ENCODE measurements at places on chromosomes 3 and 15.

GRCh38 chr3:125203731-125204130 is 8.8 kb downstream of the SLC12A8 start:
- H3K4me3 ChIP-seq: no peak overlapping the region
- no peaks in the 10 kb centered on the region for H3K36me3 ChIP-seq
- H3K27me3 ChIP-seq: no peaks in the 10 kb centered on the region
- H3K27ac ChIP-seq: no peak overlapping the region
- no peaks in the 10 kb centered on the region for H3K4me1 ChIP-seq

- no peaks in the 10 kb centered on the region for H3K27me3 ChIP-seq
- H3K4me1 ChIP-seq: no peaks in the 10 kb centered on the region
- H3K27ac ChIP-seq: no peak overlapping the region
- H3K4me3 ChIP-seq: no peak overlapping the region
Measured at GRCh38 chr3:13462125-13462629, 17.9 kb upstream of the HDAC11 start.

- H3K27ac ChIP-seq: no peak within 1 kb of the TSS
- H3K27me3 ChIP-seq: no peaks in the 10 kb centered on the region
- no peak for DNase-seq
- no peaks in the 10 kb centered on the region for H3K36me3 ChIP-seq
- H3K4me3 ChIP-seq: peak within 1 kb of the TSS; percentile 30
Measured at GRCh38 chr3:111998636-111999483, at the start of gene TAGLN3. TAGLN3 (plus strand) TSS chr3:111998922; CDS start chr3:111999423, 501 bp downstream.

- no peak overlapping the region for H3K4me3 ChIP-seq
- no peaks in the 10 kb centered on the region for H3K36me3 ChIP-seq
- H3K27me3 ChIP-seq: peaks cover 3% of the 10 kb centered on the region
- no peaks in the 10 kb centered on the region for H3K4me1 ChIP-seq
- DNase-seq: no peak
Measured at GRCh38 chr3:70249509-70250160, 62.8 kb downstream of the MDFIC2 start.

- no peaks in the 10 kb centered on the region for H3K36me3 ChIP-seq
- no peak for DNase-seq
Measured at GRCh38 chr3:186788482-186789370, 5.3 kb downstream of the EIF4A2 start.

DNA sequence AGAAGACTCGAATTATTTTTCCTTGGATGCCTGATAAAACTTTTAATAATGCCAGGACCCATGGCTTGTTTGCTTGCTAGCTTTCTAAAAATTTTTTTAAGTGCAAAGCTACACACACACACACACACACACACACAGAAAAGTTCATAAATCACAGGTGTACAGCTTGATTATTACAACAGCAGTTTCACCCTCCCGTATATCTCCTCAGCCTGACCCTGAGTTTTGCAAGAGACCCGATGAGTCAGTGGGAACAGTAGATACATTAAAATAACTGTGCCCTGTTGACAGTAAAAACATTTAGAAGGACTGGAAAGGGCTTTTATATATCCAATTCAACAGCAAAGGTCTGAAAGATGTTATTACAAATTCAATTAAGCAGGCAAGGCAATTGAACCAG is 46.7 kb downstream of the EMC4 start:
- no peaks in the 10 kb centered on the region for H3K27me3 ChIP-seq
- no peak overlapping the region for H3K27ac ChIP-seq
- no peaks in the 10 kb centered on the region for H3K36me3 ChIP-seq
- H3K4me3 ChIP-seq: no peak overlapping the region
- DNase-seq: no peak
- no peaks in the 10 kb centered on the region for H3K4me1 ChIP-seq
